T-cell (primary cell): ENCODE measurements at places on chromosomes 7 and 10.

GRCh38 chr10:89684604-89685003, 16.8 kb upstream of the KIF20B start:
- DNase-seq, result no peak

DNA sequence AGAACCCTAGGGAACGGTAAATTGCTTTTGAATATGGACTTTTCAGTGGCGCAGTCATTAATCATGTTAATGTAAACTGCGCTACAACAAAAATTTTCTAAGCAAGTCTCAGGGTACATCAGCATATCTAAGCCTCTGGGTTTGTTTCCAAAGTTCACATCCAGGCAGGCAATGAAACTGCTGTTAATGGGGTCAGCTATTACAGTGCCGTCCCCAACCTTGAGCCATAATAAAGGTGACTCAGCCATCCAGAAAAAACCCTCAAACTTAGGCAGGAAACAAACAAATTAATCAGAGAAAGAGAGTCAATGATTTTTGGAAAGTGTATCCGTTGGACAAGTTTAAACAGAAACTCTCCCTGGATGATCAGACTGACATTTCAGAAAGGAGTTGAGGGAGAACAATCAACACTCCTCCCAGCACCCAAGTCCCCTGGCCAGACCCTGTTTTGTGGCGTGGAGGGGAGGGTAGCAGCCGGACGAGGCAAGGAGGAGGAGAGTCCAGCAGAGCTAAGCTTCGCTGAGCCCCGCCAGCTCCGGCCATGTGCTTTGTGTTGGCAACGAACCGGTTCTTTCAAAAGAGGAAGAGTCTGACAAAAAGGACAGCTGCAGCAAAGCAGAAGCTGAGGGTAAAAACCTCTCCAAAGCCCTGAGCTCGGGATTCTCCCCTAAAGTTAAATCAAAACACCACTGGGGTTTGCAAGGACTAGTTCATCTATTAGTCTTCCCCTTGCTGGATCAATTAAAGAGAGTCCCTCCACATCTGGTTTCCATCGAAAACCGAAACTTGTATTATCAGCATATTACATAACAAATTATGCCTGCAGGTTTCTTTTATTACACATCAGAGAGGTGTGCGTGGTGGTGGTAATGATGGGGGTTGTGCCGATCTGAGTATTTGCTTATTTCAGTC, 3.6 kb downstream of the FAM53B start:
- no peak for DNase-seq

DNA sequence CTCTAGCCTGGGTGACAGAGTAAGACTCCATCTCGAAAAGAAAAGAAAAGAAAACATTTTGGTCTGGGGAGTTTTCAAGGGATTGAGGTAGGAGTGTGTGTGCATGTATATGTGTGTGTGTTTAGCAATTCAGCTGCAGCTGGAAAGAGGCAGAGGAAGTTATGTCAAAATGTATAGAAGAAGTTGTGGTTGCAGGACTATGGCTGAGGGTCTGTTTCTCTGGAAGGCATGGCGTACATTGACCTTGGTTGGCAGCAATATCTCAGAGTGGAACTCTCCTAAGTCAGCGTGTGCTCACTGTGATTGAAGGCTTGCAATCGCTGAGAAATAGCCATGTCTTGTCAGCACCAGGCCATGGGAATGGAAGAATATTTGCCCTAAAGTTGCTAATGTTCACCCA, 28.6 kb upstream of the RHBDD2 start:
- DNase-seq, result no peak

- DNase-seq, result no peak
Observed at GRCh38 chr7:96670338-96671289, 39.0 kb downstream of the SEM1 start.
